ENCODE measurements at places on chromosomes 3 and 15. TPM values are rescaled to one million over a fixed set of nuclear protein-coding genes. Genes with fewer than 3 reads are reported as not detected.
A peak's percentile ranks its signal among the peaks of the same experiment; 100 is the strongest.

The FEZF2 gene
- 1.6 TPM for total RNA-seq

The TLR9 gene
- total RNA-seq: not detected

The CALML4 gene
- 5.3 TPM for total RNA-seq

The POLQ gene
- total RNA-seq: 0.52 TPM

DNA sequence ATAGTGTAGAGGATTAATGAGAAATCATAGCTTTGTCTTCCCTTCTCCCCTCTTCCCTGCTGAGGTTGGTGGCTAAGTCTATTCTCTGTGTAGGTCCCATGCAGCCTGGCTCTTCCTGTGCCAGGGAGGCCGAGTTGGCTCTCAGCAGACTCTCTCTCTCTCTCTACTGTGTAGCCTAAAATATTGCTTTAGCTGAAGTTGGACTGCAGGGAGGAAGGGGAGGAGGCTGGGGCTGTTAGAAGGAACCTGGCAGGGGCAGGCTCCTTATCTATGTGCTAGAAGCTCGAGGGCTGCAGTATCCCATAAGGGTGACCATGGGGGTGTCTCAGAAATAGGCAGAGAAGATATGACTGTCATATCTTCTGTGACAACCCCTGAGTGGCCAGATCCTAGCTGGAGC, 160.8 kb downstream of the EPHB1 start:
- no peak for ATAC-seq

GRCh38 chr3:13623101-13623654, 74.3 kb downstream of the FBLN2 start:
- ATAC-seq: peak; percentile 35

GRCh38 chr3:105502333-105502732, 135.6 kb downstream of the ALCAM start:
- ATAC-seq: no peak

DNA sequence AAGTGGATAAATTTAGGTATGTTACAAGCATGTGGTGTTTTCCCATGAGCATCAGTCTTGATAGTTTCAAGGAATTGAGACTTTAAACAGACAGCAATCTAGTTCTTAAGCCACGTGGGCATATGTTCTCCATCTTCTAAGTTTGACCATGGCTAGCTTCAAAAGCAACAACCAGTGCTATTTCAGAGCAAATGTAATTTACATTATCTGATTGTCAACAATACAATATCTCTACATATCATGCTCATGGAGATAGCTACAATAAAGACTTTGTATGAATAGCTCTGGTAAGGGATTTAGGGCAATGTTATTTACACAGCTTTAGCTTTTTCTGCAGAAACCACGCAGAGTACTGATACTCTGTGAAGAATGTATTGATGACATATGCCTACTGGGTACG, 38.8 kb upstream of the PDZRN3 start:
- no peak for ATAC-seq

DNA sequence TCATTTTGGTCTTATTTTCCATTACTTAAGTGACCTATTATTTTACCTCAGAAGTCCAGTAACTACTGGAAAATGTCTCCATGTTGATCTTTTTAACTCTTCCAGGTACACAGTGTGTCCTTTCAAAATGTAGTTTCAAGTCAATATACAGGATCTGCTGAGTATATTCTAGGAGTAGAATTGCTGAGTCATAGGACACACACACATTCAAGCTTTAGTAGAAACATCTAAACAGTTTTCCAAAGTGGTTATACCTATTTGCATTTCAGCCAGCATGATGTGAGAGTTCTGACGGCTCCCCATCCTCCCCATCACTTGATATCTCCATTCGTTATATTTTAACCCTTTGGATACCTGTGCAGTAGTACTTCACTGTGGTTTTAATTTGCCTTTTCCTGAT, 271.9 kb downstream of the MCTP2 start:
- no peak for ATAC-seq

DNA sequence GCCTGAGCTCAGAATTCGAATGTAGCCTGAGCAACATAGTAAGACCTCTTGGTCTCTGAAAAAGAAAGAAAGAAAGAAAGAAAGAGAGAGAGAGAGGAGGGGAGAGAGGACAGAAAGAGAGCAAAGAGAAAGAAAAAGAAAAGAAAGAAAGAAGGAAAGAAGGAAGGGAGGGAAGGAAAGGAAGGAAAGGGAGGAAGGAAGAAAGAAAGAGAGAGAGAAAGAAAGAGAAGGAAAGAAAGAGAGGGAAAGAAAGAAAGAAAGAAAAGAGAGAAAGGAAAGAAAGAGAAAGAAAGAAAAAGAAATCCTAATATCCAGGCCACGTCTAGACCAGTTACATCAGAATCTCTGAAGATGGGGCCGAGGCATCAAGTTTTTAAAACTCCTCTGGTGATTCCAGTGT, 50.7 kb downstream of the PPM1L start:
- ATAC-seq: no peak

- no peak for ATAC-seq
These were observed 7.7 kb upstream of the SYN2 start for GRCh38 chr3:11996480-11996879.

GRCh38 chr3:56294286-56294685, 174.0 kb downstream of the ERC2 start:
- ATAC-seq: no peak

DNA sequence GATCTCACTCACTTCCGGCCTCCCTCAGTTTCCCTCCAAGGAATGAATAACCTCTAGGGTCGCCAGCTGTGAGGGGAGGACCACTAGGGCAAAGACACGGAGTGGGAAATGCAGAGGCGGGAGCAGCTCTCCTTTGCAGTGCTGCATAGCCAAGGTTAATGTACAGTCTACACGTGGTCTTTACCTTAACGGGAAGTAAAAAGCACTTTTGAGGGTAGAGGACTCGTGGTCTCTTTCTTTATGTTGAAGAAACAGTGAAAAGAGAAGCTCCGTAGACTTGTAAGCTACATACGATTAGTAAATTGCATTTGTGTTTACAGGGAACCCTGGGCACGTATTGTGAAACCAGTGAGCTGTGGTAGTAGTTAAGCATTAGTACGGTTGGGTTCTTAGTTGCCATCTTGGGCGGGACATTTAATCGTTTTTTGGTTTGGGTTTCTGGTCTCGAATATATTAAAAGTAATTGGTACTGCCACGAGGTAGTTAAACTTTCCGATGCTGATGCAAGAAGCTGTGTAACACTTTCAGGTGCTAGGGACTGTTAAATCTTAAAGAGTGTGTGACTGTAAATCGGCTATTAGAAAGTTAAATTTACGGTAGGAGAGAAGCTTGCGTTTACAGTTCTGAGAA, 828 bp downstream of the U2SURP start:
- ATAC-seq: peak; percentile 35

GRCh38 chr3:57009367-57009766, 51.1 kb upstream of the SPATA12 start:
- no peak for ATAC-seq

DNA sequence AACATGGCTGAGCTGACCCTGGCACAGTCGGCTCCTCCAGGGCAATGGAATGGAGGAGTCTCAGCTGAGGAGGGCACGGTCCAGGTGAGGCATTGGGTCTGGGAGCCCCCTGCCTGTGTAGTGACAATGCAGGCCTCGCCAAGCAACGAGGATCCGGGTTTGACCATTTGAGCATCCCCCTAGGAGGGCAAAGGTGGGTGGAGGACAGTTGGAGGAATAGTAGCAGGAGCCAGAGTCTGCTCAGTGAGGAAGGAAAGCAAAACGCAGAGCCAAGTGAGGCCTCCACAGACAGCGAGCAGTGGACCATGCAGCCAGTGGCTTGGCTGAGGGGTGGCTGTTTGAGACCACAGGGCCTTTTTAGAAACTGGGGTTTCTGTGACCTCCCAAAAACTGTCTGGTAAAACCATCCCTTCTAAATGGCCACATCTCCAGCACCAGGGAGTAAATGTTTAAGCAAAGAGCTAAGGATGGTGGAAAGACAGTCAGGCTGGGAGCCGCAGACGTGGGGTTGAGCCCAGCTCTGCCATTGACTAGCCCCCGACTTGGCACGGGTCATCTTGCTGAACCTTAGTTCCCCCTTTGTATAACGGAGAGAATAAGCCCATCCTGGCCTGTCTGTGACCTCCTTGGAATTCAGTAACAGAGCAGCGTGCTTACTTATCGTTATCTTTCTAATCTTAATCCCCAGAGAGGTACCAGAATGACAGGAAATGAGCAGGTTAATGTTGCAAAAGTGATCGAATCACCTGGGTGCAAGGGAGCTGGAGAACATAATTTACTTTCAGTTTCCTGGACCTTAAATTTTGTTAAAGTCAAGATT, 46.8 kb downstream of the CMTM6 start:
- no peak for ATAC-seq

DNA sequence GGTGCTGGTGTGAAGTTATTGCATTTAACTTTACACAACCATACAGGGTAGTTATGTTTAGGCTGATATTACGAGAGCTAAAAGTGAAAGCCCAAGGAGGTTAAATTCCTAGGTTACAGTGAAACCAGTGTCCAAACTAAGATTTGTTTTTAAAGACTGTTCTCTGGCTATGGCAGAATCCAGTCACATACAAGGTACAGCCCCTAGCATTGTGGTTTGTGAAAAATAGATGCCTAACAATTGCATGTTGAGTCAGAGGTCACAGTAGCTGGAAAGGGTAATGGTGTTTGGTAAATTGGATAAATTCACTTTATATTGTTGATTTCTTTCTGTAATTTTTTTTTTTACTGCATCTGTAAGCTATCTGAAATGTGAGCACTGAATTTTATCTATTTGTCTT, 614.6 kb upstream of the TBL1XR1 start:
- ATAC-seq: no peak

- no peak for ATAC-seq
These were observed 789.2 kb downstream of the DIPK2A start for GRCh38 chr3:144760831-144761230.
